ENCODE measurements at places on chromosomes 3 and 15. TPM values are rescaled to one million over a fixed set of nuclear protein-coding genes. Genes with fewer than 3 reads are reported as not detected.

DNA sequence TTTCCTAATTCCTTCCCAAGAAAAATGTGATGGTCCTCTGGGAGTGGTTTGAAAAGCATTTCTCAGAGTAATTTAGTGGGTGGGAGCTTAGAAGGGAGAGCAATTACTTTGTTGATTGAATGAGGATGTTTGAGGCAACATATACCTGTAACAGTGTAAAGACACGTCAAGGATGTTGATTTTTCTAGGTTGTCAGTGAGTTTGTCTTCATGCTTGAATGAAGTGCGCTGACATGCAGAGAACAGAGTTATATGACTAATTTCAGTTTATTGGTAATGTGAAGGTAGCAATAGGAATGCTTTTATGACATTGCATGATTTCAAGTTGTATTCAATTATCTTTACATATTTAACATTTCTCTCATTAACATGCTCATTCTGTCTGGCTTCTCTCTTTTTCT is 286.9 kb downstream of the NFKBIZ start:
- DNase-seq, result no peak

C3orf70 gene
- total RNA-seq, result 5.0 TPM

DNA sequence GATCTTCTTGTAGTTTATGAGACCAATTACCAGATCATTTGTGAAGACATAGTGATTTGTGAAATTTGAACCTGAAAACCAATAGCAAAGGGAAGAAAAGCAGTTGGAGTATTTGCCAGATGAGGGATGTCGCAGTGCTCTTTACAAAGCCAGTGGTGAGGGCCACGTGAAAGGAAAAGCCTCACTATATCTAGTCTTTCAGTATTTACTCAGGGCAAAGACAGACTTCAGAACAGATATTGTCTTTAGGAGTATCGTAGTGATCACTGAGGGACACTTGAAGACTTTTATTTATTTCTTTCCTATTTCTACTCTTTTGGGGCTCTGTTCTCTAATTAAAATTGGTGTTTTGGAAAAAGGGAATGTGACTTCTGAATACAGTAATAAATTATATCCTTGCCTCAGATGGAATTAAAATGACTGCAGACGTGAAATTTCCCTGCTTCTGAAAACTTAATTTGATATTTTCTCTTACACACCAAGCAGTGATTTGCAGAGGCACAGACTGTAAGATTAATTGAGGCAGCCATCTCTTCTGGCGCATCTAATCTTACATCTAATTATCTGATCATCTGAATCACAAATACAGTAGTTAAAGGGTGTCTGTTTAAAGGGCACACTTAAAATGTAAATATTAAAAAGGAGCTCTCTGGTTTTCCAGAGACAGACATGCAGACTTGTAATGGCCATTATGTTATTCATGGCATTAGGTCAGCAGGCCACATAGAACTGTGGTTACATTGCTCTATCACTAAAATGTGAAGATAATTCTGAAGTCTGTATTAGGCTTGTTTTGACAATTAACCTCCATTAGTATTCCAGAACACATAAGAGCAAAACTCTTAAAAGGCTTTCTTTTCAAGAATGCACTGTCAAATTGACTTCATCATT is 193.0 kb upstream of the GOLIM4 start:
- no peak for DNase-seq

ISLR2 gene
- total RNA-seq, result 6.1 TPM

DNA sequence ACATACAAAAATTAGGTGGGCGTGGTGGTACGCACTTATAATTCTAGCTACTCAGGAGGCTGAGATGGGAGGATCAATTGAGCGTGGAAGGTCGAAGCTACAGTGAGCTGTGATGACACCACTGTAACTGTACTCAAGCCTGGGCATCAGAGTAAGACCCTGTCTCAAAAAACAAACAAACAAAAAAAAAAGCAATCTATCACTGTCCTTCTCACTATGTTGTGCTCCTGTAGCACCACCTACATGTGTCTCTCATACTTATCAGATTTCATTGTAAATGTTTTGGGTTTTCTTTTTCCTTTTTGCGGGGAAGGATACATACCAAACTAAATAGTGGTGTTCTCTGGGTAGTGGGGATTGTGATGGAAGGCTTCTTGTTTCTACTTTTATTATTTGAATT is 14.8 kb downstream of the FANCD2 start:
- no peak for DNase-seq

SLC28A1 gene
- not detected for total RNA-seq

- DNase-seq, result no peak
These were observed 24.8 kb downstream of the LNP1 start for GRCh38 chr3:100426067-100426682.

DNA sequence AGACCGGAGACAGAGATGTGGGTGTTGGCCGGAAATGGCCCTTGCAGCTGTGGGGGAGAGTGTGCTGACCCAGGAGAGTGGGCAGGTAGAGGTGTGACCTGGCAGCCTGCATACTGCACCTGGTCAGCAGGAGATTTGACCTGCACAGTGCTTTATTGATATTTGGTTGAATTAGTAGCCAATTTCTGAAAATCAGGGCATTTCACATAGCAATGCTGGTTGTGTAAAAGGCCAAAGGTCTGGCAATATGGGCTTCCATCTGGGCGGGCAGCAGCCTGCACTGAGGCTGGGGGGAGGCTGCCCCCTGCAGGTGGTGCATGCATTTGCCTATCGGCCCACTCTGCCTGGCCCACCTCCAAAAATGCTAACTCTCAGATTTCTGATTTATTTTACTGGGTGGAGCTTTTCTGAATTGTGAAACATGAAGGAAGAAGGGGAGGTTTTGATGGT is 9.4 kb upstream of the MGLL start:
- no peak for DNase-seq

- no peak for DNase-seq
These were observed 8.0 kb downstream of the AMIGO3 start for GRCh38 chr3:49711489-49711888.

All from osteocyte (in vitro differentiated cells).